Fibroblast of skin of scalp (primary cell): ENCODE measurements at places on chromosomes 3 and 15.

DNA sequence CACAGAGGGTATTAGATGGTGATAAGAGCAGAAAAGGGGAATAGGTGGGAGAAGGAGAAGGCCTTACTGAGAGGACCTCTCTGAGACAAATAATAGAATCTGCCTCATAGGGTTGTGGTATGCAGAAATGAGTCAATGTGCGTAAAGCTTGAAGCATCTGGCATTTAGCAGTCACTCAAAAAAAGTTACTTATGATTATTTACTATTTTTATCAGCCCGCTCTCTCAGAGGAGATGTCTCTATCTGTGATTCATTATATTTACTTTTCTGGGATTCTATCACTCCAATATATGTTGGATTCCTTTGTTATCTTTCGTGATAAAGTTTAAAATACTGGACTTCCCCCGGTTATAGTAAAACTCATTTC lies 4.6 kb upstream of the TM4SF1 start:
- peak; percentile 79 for DNase-seq

DNA sequence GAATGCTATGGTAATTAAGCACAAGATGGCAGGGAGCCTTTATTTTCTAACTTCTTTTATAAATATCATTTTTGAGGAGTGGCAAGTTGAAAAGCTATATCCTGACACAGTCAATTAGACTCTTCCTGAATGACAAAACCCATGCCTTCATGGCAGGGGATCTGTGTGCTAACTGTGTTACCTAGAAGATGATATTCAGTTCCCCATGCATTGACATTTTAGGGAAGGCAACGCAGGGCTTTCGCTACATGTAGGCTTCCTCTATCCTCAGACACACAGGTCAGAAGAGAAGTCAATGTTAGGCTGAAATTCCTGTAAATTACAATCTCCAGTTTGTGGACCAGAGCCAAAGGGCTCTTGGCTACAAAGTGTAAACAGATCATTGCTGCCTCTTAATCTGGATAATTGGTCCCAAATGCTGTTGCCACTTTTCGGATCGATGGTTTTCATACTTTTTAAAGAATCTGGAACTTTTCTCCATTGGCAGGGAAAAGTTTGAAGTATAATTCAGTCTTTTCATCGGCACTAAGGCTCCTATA lies 22.6 kb upstream of the NR2F2 start:
- DNase-seq = no peak

GRCh38 chr3:186150041-186150830 lies 41.3 kb upstream of the ETV5 start:
- no peak for DNase-seq

GRCh38 chr3:161689584-161690298 lies 193.1 kb downstream of the OTOL1 start:
- DNase-seq = no peak

DNA sequence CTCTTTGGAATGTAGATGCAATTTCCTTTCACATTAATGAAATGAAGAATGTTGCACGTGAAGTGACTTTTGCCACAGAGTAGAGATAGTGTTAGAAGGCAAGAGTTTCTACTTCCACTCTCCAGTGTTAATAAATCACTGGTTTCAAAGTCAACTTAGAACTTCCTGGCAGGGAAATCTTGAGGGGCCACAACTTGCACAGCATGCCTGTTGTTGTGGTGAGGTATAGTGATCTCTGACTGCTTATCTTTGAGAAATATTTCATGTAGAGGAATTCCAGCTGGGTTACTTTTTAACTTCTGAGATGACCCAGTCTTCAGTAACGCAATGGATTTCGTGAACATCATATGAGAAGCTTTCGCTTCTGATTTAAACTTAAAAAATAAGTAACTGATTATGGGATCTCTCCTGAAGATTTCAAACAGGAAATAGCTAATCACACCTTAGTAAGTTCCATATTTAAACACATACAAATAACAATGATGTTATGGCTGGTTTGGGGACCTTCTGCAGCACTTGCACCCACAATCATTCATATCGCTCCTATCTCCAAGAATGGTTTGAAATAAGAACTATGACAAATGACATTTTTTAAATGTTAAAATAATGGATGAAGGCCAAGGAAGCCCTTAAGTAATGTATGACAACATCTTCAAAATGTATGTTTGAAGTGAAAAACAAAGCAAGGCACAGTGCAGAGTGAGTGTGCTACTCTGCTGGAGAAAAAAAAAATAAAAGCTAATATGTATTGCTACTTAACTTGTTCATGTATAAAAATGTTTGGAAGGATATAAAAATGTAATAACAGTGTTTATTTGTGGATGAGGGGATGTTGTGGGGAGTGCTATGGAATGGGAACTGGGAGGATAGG lies 726.5 kb upstream of the NECTIN3 start:
- DNase-seq = peak; percentile 14

DNA sequence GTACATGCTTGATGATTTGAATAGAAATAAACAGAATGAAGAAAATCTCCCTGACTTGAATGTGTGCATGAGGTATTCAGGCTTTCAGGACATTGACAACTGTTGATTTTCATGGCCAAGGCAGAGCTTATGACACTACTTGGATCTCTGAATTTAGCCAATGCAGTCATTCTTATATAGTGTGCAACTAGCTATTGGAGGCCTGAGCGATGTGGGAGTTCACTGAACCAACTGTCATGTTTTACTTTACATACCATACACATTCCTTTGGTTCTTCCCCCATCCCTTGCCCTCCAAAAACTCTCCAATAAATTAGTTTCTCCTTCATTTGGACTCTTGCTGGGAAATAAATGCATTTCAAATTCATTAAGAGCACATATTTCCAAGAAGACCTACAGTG lies 460.4 kb downstream of the RBMS3 start:
- DNase-seq = peak; percentile 58

DNA sequence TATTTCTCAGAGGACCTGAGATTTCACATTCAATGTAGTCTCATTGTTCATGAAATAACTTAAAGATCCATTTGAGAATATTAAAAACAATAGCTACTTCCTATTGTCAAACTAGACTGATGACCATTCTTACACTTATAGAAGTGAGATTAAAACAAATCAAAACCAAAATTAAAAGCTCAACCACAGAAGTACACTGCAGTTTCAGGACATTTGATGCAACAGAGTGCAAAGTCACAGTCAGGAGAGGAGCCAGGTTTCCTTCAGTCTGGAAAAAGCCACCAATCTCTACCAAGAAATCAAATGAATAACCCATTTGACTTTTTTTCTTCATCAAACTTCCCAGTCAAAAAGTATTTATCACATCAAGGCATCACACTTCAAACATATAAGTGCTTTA lies 5.5 kb downstream of the CCPG1 start:
- DNase-seq = peak; percentile 31

GRCh38 chr3:8837162-8837561 lies 67.7 kb upstream of the OXTR start:
- peak; percentile 78 for DNase-seq

DNA sequence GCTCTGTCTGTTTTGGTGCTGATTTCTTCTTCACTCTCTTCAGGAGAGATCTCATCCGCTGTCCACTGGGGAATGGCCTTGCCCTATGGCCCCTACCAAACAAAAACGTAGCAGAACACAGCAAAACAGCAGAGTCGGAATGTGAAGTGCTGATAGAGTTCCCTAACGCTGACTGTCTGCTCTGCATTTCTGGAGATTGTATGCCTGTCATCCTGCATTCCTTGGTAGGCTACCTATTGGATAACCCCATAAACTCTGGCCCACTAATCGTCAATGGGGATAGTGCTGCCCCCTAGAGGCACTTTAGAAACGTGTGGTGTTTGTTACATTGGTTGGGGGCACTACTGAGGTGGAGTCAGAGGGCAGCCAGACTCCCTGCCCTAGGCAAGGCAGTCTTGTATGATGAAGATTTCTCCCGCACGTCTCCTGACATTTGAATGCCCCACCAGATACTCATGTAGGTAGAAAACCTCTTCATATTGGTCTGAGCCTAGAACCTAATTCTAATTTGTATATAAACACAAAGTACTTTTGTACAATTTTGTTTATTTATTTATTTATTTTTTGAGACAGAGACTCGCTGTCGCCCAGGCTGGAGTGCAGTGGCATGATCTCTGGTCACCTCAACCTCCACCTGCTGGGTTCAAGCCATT lies 15.6 kb upstream of the MAGEF1 start:
- peak; percentile 76 for DNase-seq

DNA sequence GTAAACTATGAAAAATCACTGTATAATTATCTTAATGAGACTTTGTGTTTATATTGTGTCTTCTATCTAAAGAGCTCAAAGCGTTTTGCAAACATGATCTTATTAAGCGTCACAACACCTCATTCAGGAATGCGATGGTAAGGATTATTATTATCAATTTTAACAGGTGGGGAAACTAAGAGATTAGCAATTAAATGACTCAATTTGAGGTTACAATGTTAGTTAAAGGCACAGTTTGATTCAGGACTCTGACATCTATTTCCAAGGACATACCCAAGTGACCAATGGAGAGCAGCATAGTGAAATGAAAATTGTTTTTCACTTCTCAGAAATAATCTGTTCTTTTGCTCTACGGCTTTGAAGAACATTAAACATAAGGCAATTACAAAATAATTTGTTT lies 74.6 kb downstream of the FMN1 start:
- DNase-seq = no peak

DNA sequence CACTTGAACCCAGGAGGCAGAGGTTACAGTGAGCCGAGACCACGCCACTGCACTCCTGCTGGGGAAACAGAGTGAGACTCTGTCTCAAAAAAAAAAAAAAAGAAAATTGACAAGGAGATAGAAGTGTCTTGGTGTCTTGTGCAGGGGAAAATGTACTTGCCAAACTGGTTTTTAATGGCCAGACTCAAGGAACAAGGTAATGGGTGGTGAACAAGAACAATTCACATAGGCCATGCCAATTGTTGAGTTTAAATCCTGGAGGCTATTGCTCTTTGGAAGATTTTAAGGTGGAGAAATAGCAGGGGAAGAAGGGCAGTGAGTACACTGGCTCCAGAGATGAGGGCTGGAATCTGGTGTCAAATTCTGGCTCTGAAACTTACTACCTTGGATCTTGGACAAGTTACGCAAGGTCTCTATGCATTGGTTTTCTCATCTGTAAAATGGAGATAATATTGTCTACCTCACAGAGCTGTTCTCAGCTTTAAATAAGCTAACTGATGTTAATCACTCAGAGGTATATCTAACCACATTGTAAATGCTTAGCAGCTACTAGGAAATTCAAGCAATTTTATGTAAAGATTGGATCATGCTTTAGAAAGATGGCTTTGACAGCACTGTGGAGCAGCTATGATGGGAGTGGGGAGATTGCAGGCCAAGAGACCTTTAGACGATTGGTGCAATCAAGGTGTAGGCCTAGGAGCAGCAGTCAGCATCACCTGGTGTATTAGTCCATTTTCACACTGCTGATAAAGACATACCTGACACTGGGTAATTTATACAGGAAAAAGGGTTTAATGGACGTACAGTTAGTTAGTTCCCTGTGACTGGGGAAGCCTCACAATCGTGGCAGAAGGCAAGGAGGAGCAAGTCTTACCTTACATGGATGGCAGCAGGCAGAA lies 78.3 kb downstream of the B3GALNT1 start:
- DNase-seq = no peak

DNA sequence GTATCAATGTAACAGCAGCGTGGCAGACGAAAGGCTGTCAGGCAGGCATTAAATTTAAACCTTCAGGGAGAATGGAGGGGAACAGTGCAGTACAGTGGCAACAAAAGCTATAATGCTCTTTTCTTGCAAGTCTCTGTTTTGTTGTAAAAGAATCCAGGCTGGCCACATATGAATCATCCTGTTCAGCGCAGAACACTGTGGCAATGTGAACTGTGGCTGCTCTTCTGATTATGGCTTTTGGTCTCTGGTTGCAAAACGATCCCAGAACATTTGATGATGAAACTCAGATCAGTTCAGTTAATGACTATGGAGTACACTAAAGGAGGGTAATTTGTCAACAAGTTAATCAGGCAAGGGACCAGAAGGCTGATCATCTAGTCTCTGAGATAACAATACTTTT lies 219.7 kb upstream of the SGO1 start:
- DNase-seq = peak; percentile 77

DNA sequence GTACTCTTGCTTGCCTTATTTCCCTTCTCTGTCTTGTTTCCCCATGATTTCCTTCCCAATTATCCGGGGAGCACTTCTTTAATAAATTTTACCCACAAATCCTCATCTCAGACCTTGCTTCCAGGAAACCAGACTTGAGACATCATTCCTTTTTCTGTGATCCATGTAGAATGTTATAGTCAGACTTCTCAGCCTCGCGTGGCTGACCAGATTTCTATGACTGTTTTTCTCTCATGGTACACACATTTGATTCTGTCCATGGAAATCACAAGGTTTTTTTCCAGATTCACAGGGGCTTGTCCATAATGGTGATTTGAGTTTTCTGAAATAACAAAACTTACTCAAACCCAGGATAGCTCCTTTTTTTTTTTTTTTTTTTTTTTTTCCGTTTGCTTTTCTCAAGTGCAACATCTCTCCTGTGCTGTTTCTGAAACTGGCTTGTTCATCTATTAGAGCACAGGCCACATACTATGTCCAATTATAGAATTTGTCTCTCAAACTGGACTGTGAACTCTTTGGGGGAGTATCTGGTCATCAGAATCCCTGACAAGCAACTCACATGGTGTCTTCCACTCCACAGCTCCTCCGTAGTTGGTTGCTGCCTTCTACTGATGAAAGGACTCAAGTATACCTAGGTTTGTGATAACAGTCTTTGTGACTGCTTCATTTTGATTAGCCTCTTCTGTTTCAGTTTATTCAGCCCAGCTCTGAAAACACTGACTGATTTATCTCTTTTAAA lies 50.8 kb downstream of the RBMS3 start:
- no peak for DNase-seq

DNA sequence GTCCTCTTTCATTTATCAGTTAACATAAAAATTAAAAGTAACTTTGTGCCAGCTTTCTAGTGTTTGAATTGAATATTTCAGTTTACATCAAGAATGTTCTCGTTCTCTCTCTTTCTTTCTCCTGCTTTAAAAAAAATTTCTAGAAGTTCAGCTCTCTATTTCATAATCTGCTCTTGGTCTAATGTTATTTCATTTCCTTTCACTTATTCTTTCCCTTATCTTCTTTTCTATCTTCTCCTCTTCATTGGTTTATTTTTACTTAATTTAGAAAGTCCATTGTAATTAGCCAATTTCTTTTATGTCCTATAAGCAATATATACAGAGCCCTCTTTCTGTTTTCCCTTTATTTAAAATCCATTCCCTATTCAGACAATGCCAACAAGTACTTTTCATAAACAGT lies 44.6 kb downstream of the CCDC54 start:
- DNase-seq = no peak

GRCh38 chr3:4850211-4850927 lies 128.9 kb upstream of the BHLHE40 start:
- DNase-seq = no peak

DNA sequence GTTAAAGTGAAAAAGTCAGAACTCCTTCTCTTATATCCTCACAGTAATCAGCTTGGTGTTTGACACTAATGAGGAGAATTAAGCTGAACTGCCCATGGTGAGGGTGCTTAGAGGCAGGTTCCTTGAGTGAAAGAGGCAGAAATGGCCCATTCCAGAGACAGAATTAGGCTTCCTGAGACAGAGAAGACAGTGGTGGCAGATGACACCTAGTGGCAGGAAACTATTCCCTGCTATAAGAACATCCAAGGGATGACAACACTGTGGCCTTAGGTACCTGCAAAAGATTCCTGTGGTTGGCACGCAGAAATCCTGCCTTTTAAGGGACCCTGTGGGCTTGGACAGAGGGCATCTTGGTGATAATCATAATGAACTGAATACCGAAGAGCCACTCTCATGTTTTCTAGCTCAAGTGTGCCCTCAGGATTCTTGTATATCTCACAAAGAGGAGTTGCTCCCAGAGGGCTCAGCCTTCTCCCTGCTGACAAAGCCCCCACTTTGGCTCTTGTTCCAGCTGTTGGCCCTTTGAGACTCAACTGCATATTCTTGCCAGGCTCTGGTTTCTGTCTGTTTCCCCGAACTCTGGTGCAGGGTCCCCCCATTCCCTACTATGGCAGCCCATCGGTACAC lies 56.0 kb downstream of the KBTBD12 start:
- DNase-seq = peak; percentile 64
